ENCODE measurements at places on chromosomes 16 and 17.

- DNase-seq: no peak
These were observed 53.1 kb downstream of the PLD6 start for GRCh38 chr17:17153071-17153470.

- DNase-seq: no peak
These were observed 116.5 kb upstream of the AXIN2 start for GRCh38 chr17:65677932-65678331.

DNA sequence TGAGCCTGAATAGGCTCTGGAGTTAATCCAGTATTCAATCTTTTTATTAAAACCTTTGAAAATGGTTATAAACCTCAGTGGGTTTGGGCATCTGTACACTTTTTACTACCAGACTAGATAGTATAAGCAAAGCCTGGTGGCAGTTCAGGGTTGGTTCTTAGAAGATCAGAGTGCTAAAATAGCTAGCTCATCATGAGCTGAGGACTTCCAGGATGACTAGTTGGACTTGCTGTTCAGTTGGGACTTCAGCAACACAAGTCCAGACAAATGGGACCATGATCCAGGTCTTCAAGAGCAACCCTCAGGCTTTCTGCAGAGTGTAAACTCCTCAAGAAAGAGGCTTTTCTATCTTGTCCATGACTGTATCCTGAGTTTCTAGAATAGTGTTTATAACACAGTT is 1.2 kb upstream of the ZNF19 start:
- DNase-seq: no peak

DNA sequence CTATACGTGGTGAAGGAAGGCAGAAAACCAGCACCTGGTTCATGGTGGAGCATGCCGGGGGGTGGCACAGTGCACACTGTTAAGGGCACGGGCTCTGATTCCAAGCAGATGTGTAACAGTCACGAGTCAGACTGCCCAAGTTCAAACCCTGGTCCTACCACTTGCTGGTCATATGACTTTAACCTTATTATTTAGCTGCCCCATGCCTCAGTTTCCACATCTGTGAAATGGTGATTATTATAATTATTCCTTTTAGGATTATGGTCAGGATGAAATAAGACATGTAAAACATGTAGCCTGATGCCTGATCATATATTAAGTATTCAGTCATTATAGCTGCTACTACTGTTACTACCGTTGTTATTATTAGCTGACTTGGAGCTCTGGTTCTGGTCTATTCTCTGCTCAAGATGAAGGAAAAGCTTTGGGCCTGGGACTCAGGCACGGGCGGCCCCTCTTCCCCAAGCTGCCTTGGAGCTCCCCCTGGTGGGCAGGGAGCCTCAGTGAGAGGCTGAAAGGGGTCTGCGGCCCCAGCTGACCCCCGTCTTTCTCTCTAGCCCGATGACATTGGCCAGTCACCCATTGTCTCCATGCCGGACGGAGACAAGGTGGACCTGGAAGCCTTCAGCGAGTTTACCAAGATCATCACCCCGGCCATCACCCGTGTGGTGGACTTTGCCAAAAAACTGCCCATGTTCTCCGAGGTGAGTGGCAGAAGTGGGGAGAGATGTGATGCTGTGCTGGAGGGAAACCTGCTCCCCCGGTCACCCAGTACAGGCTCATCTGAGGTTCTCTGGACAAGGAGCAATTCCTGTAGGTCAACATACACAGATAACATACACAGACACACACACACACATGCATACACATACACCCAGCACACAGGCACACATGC is 14.0 kb downstream of the NR1D1 start:
- DNase-seq: no peak

DNA sequence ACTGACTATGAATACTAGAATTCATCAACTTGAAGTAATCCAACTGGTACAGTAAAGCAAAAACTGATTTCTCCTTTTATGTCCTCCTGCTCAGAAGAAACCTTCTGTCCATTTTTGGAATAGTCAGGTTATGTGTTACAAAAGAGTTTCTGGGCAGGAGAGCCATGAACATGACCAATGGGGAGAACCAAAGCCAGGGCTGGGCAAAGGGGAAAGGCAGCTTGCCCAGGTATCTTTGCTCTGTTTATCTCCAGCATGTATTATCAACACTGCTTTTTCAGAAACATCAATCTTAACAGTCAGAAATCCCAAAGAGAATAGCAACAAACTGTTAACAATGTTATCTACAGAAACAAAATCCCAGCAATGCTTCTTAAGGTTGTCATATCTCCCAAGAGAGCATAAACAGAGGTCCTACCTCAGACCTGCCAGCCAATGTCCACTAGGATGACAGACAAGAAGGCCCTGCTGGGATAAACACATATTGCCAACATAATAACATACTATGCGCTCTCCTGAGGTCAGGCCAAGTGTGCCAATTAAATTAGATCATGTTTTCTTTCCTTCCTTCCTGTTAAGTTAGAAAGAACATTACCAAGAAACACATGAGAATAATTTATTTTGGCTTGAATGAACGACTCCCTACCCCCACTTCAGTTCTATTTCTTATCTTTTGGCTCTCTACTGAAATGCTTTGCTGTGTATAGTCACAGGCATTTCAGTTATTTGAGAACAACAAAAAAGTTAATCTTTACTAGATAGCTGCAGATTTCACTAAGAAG is 28.0 kb downstream of the BLMH start:
- no peak for DNase-seq

DNA sequence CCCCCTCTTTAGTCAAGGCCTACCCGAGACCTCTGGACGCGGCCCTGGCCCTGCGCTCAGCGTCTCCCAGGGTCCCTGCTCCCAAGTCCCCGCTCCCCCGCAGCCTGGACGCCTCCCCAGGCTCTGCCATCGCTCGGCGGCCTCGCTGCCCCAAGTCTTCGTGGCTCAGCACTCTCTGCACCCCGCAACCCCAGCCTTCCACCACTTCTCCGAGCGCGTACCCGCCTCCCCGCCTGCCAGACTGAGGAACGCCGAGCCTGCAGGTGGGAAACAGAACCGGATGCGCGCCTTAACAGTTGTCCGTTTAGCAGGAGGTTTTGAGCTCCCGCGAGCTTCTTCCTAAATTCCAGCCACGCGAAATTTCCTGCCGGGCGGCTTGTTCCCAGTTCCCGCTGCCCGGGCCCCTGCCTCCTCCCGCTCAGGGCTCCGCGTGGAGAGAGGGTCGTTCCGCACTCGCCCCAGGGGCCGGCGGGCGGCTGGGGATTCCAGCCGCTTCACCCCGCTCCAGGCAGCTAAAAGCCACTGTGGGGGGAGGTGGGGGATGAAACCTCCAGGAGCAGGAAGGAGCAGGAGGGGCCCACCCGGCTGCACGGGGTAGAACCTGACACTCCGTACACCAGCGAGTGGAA is 87.7 kb downstream of the KCNJ12 start:
- no peak for DNase-seq

DNA sequence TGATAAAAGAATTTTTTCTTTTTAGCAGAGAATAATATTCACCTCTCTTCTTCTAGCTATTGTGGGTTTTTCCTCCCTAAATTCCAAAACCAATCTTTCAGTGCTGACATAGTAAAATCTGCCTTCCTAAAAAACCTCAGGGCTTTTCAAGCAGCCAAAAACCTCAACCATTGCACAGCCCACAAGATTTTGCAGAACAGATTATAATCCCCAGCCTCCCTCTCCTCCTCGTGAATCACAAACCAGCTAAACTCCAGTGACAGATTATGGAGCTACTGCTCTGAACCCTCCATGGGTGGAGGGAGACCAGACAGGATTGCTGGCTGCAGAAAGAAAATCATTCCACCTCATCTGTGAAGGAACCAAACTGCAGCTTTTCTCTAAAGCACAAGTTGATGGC is 341.6 kb downstream of the SOX9 start:
- DNase-seq: no peak

- no peak for DNase-seq
These were observed 6.2 kb upstream of the GSE1 start for GRCh38 chr16:85606904-85607303.

DNA sequence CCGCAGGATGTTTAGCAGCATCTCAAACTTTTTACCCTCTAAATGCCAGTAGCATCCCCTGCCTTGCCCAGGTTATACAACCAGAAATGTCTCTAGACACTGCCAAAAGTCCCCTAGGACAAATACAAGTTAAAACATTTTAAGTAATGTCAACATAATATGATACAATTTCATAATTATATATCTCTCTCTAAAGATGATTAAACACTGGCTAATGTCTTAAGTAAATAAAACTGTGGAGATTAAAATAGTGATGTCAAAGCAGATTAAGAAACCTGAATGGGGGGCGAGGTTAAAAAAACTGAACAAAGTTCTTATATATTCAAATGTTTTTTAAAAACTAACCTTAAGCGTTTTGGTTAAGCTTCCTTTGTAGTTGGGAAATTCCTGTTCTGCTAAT is 62.1 kb downstream of the CFDP1 start:
- DNase-seq: no peak

DNA sequence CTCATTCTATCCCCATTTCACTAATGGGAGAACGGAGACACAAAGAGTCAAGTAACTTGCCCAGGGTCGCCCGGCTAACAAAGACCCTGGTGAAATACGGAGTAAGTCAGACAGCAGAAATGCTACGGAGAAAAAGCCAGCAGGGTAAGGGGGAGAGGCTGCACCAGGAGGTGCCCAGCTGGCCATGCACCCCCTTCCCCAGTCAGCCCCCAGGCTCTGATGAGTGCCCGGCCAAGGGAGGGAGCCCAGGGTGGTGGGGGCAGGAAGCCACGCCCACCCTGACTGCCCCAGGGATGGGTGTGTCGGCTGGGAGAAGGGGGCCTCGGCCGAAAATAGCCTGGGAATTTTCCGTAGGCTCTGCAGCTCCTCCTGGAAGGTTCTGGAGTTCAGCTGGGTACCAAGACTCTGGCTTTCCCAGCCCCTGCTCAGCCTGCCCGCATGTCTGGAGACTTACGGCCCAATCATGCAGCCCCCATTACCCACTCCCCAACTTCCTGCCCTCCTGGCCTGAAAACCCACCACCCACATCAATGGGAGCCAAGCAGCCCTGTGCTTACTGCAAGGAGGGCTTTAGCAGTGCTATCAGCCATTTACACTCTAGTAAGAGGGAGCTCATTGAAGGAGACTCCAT is 4.2 kb downstream of the CARHSP1 start:
- no peak for DNase-seq

DNA sequence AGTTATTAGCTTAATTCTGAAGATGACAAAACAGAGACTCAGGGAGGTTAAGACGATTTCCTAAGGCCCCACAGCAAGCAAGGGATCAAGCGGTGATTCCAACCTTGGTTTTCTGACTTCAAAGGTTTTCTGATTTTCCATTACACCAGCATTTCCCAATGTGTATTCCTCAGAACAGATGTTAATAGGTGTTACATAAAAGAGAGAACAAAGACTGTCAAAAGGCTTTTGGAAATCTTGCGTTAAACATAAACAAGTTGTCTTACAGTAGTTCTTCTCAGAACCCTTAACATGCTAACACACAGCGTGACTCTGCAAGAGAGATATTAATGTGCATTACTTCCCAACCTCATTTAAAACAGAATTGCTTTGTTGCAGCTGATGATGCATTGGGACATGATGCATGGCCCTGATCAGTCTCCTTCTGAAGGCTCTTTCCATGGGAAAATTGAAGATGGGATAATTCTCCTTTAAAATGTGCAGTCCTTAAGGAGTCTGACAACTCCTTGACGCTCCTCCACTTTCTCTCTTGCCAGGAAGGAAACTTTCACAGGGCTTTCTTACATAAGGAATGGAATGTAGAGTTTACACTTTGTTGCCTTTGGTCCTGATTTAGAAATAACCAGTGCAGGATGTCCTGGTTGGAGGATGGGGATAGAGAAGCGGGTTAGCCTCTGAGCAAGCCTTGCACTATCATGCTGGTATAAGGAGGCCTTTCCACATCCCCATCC is 21.5 kb upstream of the MMD start:
- DNase-seq: no peak

GRCh38 chr16:85089525-85089924 is 22.7 kb downstream of the CIBAR2 start:
- DNase-seq: no peak

- DNase-seq: no peak
These were observed 76.6 kb upstream of the TNRC6A start for GRCh38 chr16:24652803-24653202.

DNA sequence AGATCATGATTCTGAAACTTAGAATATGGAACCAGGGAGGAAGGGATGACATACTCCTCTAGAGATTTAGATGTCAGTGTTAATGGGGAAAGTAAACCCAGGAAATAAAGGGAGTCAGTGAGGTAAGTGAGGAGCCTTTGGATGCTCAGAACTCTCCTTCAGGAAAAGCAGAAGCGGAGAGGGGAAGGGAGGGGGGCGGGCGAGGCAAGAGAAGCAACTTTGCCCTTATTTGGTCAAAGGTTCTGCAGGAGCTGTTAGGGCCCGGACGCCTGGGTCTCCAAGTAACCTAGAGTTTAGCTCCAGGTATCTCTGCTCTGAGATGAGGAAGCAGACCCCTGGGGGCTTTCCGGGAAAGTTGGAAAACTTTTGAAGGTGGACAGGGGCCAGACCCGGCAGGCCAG is 1.3 kb downstream of the PFN1 start:
- DNase-seq: no peak

- DNase-seq: no peak
These were observed 2.3 kb downstream of the MPP3 start for GRCh38 chr17:43830510-43831140.

GRCh38 chr17:66525338-66525737 is 222.9 kb downstream of the PRKCA start:
- DNase-seq: no peak

GRCh38 chr17:57645950-57646665 is 99.0 kb downstream of the CCDC182 start:
- DNase-seq: no peak

DNA sequence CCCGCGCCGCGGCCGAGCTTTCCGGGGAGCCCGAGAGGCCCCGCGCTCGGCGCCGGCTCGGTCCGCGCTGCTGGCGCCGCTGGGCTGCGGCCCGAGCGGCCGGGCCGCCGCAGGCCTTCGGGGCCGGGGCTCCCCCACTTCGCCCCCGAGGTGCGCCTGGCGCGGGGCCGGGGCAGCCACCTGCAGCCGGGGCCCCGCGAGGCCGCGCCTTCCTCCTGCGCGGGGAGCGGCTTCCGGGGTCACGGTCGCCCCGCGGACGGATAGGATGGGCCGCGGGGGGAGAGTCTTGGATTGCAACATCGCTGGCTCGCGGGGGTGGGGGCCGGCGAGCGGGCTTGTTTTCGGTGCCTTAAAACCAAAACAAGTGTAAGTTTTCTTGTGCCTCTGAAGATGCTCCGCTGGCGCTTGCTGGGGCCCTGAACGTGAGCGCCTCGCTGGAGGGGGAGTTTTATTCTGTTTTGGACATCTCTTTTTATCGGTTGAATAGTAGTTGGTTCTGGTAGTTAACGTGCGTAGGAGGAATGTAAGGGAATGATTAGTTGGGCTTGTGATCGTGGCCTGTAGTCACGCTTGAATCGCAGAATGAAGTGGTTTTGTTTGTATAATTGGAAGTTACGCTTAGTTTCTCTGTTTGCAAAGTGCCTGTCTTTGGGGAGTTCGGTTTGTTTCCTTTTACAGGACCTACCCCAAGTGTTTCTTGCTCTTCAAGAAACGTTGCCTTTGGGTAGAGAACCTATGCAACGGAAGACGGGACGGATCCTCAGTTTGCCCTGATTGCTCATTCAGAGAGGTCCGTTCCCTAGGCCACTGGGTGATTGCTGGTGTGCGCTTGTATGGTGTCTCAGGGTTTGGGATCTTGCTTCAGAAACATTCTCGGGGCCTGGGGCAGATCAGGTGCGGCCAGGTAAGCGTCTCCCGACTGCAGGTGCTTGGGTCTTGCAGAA is 724 bp downstream of the UBE2I start:
- no peak for DNase-seq
